ENCODE measurements at places on chromosomes 2 and 18.

- no peak for DNase-seq
Observed at GRCh38 chr18:2150566-2150965, 420.7 kb downstream of the METTL4 start.

DNA sequence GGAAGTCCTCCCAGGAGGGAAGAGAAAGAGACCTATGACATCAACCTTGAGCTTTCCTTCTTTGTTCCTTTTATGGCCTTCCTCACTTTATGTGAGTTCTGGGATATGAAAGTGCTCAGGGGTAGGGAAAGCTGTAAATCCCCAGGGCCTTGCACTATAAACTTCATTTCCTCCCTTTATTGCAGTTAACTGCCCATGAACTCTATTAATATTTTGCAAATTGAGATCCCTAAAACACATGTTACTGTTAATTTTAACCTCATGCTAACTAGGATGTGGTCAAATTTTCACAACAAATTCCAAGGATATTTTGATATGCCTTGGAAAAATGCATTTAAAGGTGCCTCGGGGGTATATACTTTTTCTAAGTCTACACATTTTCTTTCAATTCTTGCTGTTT, 359.9 kb downstream of the OSR1 start:
- DNase-seq: peak; percentile 22

GRCh38 chr2:122340246-122340645, 584.8 kb downstream of the TSN start:
- DNase-seq: no peak

DNA sequence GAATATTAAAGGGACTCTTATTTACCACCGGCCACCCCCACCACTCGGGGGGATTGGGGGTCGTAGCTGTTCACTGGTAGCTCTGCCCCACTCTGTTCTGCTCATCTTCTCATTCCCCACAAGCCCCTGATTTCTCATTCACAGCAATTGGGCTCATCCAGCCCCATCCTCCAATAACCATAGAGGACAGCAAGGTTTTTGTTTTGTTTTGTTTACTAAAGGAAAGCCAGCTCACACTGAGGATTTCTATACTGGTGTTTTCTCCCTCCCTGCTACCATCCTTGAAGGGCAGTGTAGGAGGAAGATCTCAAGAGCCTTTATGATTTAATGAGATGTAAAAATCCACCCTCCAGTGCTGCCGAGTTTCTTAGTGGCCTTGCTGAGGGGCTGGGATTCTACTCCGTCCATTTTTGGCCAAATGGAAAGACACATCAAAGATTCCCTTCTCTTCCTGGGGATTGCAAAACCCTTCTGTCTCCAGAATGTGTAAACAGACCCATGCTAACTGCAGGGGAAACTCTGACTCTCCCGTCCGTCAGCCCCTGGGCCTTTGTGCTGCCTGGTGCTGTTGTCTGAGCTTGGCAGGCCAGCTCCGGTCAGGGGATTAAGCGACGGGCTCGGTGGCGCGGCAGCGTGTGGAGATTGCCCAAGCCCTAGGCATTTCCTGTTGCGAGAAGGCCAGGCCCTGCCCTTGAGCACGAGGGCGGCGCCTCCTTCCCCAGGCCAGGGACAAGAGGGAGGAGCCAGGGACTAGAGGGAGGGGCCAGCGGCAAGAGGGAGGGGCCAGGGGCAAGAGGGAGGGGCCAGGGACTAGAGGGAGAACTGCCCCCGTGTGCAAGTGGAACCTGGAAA, 165.0 kb downstream of the ANTXR1 start:
- peak; percentile 67 for DNase-seq

DNA sequence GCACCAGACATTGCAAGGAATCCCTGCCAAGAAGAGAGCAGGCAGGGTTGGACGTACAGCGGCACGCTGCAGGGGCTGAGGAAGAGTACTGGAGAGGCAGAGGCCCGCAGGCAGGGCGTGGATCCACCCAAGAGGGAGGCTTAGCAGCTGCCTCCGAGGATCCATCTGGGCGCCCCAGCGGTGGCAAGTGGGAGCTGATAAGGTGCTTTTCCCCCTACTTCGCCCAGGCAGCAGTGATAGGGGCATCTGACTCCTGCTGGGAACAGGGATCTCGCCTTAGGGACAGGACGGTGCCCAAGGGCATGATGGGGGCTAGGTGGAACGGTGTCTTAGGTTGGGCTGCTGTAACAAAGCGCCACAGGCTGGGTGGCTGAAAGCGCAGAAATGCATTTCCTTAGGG, 67.4 kb upstream of the HS6ST1 start:
- no peak for DNase-seq

DNA sequence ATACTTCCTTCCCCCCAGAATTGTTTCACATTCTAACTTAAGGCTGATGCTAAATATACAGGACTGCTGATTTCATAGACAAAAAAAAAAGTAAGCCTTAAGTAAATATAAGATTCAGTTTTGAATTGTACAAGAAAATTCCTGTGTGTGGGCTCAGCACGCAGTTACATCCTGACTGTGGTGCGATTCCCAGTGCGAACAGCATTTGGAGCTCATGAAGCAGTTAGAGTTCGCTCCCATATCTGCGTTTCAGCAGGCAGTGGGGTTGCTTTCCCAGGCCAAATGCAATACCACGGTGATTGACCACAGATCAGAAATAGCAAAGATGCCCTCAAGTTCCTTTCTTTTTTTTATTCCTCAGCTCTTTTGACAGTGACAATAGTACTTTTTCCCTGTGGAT, 75.6 kb downstream of the SATB2 start:
- no peak for DNase-seq

DNA sequence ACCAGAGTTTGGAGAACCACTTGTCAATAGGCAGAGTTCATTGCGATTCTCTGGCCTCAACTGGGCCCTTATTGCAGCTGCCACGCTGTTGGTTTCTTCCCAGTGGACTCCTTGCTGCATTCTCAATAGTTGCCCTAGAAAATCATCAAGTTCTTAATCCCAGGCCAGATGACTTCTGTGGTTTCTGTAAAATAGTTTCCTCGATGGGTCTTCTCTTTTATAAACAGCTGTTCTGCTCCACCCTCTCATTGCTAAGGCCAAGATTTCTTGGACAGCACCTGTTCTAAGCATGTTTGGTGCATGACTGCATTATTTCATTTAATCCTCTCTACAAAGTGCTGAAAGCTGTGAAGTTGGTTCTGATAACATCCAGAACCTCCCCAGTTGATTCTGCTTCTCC, 131.0 kb downstream of the BCL2L11 start:
- DNase-seq: no peak

DNA sequence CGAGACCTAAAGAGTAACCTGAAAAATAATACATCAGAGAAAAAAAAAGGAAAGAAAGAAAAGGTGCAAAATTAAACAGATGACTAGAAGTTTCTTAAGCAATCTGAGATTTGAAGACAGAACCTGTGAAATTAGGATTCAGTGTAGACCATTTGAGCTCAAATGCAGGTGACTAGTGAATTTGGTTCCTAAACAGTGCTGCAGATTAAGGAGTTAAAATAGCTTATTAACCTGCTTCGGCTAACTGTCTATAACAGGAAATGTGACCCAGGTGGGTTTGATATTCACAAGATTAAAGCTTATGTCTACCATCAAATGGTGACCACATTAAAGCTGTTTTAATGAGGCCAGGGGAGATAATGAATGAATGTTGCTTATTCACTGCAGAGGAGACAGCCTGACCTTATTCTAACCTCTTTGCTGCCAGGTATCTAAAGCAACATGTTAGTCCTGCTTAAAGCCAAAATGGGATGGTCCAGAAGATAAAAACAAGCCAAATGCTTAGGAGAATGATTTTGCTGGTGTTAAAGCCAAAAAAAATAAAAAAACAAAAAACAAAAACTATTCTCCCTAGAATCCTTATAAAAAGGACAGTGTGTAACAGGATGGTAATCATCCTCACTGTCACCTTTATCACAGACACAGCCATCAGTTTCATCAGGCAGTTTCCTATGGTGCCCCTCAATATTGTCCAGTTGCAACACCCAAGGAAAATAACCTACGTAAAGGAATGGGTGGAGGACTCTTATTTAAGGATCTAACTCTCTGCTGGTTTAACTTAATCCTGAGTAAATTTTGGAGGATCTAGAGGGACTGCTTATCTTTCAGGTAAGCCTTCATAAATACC, 769.0 kb upstream of the ZEB2 start:
- no peak for DNase-seq

DNA sequence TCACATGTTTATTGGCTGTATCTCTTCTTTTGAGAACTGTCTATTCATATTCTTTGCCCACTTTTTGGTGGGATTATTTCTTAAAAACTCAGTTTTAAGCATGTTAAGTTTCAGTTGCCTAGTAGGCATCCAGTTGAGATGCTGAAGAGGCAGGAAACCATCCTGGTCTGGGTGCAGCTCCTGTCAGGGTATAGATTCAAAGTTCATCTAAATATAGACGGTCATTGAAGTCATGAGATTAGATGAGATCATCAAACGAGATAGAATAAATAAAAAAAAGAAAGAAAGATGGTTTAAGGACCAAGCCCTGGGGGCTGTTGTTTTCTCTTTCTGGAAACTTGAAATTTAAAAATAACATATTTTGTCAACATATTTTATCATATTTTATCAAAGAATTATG, 9.2 kb upstream of the DNAH7 start:
- DNase-seq: no peak

Data from small intestine (tissue), 16 donors.